Thyroid gland (tissue), 4 donors: ENCODE measurements at places on chromosomes 5 and 9. TPM values are rescaled to one million over a fixed set of nuclear protein-coding genes. Genes with fewer than 3 reads are reported as not detected.
A peak's percentile ranks its signal among the peaks of the same experiment; 100 is the strongest.

- no peaks in the 10 kb centered on the region for H3K36me3 ChIP-seq
- peak; percentile 28 for DNase-seq
- peak within 1 kb of the TSS; percentile 1 for H3K4me3 ChIP-seq
- H3K27ac ChIP-seq: no peak within 1 kb of the TSS
- no peaks in the 10 kb centered on the region for H3K27me3 ChIP-seq
These were observed at the start of gene GPR150 for GRCh38 chr5:95620030-95620869. GPR150 (plus strand) TSS chr5:95620087; CDS start chr5:95620276, 189 bp downstream.

GBGT1 gene
- 21.4 TPM for total RNA-seq

CCDC152 gene
- total RNA-seq: 2.5 TPM

RLN2 gene
- not detected for total RNA-seq

DNA sequence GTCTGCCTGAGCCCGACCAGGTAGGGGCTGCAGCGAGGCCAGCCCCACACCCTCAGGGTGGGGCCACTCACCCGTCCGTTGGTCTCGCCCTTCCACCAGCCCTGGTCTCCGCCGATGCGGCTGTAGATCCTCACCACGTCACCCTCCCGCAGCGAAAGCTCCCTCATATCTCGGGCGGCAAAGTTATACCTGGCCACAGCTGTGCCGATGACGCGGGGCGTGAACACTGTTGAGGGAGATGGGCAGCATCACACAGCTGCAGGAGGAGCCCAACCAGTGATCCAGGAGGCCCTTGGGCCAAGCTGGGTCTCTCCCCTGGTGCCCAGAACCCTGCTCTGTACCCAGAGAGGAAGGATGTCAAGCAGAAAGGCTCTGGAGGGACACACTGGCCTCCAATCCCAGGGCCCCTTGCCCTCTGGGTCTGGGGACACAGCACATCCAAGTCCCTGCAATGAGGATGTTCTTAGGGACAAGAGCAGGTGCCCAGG, 30.3 kb upstream of the SARDH start:
- DNase-seq: peak; percentile 2
- H3K4me1 ChIP-seq: no peaks in the 10 kb centered on the region
- H3K27me3 ChIP-seq: no peaks in the 10 kb centered on the region
- peaks cover 3% of the 10 kb centered on the region for H3K36me3 ChIP-seq

SH3PXD2B gene
- 27.1 TPM for total RNA-seq

- H3K4me3 ChIP-seq: no peak overlapping the region
- H3K27me3 ChIP-seq: no peaks in the 10 kb centered on the region
- DNase-seq: peak; percentile 53
- no peaks in the 10 kb centered on the region for H3K4me1 ChIP-seq
- H3K36me3 ChIP-seq: no peaks in the 10 kb centered on the region
- no peak overlapping the region for H3K27ac ChIP-seq
These were observed 159.4 kb downstream of the MYO10 start for GRCh38 chr5:16776611-16777251.

- no peaks in the 10 kb centered on the region for H3K36me3 ChIP-seq
- no peak overlapping the region for H3K27ac ChIP-seq
- peak; percentile 66 for DNase-seq
- no peak overlapping the region for H3K4me3 ChIP-seq
These were observed 11.7 kb upstream of the FGF1 start for GRCh38 chr5:142697356-142698255.

TBCA gene
- total RNA-seq: 127 TPM

LCN9 gene
- not detected for total RNA-seq

DNA sequence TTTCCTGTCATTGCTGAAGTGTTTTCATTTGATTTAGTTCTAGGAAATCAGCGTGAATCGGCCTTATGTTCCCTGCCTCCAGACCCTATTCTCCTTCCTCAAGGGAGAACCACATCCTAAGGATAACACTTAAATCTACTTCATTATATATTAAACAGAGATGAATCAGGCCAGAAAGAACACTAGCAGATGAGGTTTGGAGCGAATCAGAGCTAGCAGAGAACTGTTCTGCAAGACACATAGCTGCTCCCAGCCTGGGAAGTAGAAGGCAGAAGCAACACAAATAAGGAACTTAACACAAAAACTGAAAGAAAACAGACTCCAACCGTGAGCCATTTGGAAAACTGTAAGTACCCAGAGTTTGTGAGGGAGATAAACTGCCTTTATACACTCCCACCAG, 718.2 kb downstream of the SEMA5A start:
- H3K36me3 ChIP-seq: no peaks in the 10 kb centered on the region
- no peak overlapping the region for H3K4me3 ChIP-seq
- H3K27ac ChIP-seq: no peak overlapping the region

- H3K27ac ChIP-seq: no peak overlapping the region
- H3K4me3 ChIP-seq: no peak overlapping the region
- no peak for DNase-seq
- no peaks in the 10 kb centered on the region for H3K27me3 ChIP-seq
- H3K4me1 ChIP-seq: no peaks in the 10 kb centered on the region
These were observed 385.2 kb downstream of the SPOCK1 start for GRCh38 chr5:137113939-137114338.

DNA sequence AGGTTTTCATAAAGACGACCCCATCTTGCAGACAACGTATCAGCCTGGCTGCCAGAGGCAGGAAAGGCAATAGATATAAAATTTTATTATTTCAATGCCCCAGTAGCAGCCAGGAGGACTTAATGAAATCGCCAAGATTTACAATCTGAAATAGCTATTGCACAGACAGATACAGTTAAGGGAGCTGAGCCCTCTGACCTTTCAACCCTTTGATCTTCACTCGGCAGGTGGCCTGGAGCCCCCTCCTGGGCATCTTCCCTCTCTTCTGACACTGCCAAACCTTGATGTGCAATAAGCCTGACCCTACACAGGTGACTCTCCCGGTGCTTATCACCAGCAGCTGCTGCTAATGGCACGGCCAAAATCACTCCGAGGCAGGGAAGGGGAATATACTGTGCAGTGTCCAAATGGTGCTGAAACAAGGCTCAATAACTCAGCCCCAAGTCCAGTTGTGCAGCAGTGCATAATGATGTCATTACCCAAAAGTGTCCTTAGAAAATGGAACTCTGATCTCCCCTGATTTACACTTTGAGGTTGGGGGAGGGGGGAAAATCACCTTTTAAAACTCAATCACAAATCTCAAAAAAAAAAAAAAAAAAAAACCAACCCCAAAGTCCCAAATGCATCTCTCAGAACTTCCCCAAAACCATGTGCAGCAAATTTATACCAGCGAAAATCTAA, 242.0 kb downstream of the CRB2 start:
- no peak overlapping the region for H3K4me3 ChIP-seq
- H3K27ac ChIP-seq: no peak overlapping the region
- no peak for DNase-seq
- H3K4me1 ChIP-seq: no peaks in the 10 kb centered on the region

- no peaks in the 10 kb centered on the region for H3K27me3 ChIP-seq
- no peak for DNase-seq
- H3K27ac ChIP-seq: no peak overlapping the region
- H3K36me3 ChIP-seq: no peaks in the 10 kb centered on the region
These were observed 28.2 kb downstream of the HTR4 start for GRCh38 chr5:148626081-148626613.

DNA sequence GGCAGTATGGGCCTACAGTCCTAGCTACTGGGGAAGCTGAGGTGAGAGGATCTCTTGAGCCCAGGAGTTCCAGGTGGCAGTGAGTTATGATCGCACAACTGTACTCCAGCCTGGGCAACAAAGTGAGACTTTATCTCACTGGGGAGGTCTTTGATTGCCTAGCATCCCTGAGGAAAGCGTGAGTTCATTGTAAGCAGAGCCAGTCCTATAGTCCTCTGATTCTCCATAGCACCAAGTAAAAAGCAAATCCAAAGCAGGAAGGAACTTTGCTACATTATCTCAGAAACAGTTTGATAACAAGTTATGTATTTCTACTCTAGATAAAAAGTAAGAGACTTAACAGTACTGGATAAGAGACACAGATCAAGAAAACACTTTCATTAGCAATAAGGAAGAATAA, 37.6 kb downstream of the ANKRD31 start:
- no peaks in the 10 kb centered on the region for H3K36me3 ChIP-seq
- H3K4me3 ChIP-seq: no peak overlapping the region
- no peak for DNase-seq
- no peak overlapping the region for H3K27ac ChIP-seq

GRCh38 chr9:89874351-89875321, 269.8 kb downstream of the GADD45G start:
- no peak overlapping the region for H3K27ac ChIP-seq
- peak; percentile 34 for DNase-seq
- no peaks in the 10 kb centered on the region for H3K27me3 ChIP-seq
- H3K36me3 ChIP-seq: no peaks in the 10 kb centered on the region
- H3K4me3 ChIP-seq: no peak overlapping the region
- H3K4me1 ChIP-seq: no peaks in the 10 kb centered on the region

GRCh38 chr9:72826996-72827949, 125.6 kb downstream of the ALDH1A1 start:
- DNase-seq: no peak
- H3K27ac ChIP-seq: no peak overlapping the region

DNA sequence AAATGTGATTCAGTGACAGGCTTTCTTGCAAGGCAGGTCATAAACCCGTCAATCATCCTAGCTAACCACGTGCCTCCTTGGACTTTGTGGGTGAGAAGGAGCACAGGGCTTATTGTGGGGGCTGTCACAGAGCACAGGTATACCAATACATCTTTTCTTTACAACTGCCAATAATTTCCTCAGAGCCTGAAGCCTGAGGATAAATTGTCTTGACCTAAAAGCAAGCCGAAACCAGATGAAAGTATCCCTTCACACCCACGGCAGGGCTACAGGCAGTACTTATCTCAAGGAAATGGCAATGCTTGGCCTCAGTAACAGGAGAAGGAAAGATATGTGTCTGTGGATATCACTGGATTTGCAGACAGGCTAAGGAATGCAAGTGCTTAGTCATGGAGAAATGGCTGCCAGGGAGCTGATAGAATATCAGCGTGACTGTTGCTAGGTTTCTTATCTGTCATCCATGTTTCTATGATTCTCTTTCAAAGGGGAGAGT, 90.3 kb upstream of the ZNF366 start:
- H3K4me1 ChIP-seq: peaks cover 20% of the 10 kb centered on the region
- H3K4me3 ChIP-seq: no peak overlapping the region
- H3K27ac ChIP-seq: peak overlapping the region; percentile 33
- DNase-seq: peak; percentile 12

DNA sequence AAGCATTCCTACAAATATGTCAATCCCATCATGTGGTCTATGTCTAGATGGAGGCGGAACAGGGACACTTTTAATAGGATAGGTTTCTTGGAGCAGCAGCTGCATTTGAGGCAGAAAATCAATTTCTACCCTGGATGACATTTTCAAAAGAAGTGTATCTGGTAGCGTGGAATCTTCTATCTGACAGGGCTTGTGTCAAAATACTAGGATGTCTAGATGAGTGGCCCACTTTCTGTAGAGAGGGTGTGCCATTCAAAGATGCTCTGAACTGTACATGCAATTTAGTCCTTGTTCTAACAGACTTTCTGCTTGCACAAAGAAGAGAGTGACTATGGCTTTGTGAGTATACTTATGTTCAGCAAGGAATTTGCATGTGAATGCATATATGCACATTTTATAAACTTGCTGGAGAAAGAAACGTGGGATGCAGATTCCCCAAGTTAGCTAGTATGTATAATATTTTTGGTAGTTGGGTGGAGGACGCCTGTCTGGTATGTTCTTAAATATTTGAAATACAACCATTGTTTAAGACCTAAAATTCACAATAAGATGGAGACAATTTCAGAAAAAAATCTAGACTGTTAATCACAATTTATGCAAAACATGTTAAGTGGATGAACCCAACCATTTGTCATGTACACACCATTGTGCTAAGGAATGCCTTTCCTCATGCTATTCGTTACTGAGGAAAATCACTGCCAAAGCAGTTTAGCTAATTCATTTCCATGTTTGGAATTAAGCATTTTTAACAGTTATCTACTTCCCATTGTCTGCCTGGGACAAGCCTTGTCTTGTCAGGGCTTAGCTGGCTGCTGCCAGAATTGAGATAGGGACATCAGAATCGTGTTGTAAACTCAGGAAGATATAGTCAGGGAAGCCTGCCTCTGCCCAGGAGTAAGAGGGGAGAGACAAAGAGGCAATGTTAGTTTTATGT, 129.1 kb upstream of the MEF2C start:
- no peaks in the 10 kb centered on the region for H3K27me3 ChIP-seq
- H3K27ac ChIP-seq: no peak overlapping the region
- H3K4me1 ChIP-seq: no peaks in the 10 kb centered on the region
- H3K4me3 ChIP-seq: no peak overlapping the region

TESK1 gene
- total RNA-seq: 44.3 TPM

DNA sequence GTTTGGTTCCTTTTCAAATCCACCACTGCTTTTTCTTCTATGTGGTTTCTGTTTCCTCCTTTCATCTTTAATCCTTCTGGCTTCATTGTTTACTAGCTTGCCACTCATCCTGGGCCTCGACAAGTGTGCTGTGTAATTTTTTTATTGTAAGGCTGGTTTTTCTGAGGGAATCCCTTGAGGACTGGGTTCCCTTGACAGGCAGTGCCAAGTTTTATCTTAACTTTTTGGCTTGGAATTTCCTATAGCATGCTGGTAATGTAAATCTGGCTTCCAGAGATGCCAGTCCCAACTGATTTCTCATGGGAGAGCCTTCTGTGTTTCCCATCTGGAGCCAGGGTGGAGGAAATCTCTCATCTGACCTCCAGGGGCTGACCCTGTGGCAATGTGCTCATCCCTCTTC, 184.7 kb downstream of the ROR2 start:
- H3K27me3 ChIP-seq: no peaks in the 10 kb centered on the region
- no peaks in the 10 kb centered on the region for H3K36me3 ChIP-seq
- H3K4me3 ChIP-seq: no peak overlapping the region

TMOD1 gene
- 37.0 TPM for total RNA-seq

UGCG gene
- total RNA-seq: 30.4 TPM

DNA sequence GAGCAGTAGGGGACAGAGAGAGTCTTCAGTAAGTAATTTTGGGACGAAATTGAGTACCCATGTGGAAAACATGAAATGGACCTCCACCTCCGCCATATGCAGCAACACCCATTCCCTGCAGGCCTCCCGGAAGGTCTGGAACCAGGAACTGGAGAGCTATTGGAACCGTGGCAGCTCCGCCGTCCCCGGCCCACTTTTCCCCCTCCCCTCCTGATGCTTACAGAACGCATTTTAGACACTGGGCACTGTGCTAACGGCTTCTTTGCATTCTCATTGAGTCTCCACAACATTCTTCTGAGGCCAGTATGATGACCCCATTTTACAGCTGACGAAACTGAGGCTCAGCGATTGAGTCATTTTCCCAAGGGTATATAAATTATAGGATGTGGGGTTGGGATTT, 20.4 kb upstream of the ZBTB43 start:
- DNase-seq: no peak
- no peak overlapping the region for H3K27ac ChIP-seq
- peaks cover 4% of the 10 kb centered on the region for H3K4me1 ChIP-seq
- H3K4me3 ChIP-seq: no peak overlapping the region
- H3K36me3 ChIP-seq: no peaks in the 10 kb centered on the region
